Naive thymus-derived CD8-positive, alpha-beta T cell (primary cell): ENCODE measurements at places on chromosomes 2 and 18.

DNA sequence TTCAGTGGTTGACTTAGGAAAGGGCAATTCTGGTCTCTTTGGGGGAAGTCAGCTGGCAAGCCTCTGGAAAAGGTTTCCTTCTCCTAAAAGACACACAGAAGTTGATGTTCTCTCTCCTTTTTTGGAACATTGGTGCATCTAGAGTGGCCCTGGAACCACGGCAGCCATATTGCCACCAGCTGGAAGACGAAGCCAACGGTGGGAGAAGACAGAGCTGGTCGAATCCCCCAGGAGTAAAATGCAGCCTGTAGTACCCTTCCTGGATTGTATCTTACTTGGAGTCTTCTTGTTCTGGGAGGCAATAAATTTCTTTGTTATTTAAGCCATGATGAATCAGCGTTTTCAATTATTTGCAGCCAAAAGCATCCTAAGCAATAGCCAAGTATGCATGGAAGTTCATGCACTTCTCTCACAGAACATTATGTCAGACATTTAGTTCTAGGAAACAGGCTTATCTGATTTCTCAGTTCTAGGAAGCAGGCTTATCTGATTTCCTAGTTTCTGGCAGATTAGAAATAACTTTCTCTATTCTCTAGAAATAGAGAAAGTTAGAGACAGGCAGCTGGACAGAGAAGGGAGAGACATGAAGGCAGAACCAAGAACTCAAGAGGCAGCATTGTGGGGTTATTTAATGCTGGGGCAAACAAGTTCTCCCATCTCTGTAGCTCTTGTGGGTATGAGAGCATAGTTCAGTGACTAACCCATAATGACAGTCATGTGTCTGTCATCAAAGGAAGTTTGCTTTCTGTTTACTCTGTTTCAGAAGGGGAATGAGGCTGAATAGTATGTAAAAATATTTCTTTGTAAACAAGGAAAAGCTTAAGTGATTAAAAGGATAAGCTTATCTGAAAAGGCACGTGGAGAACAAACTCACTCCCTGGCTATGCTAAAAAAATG lies 40.5 kb upstream of the NABP1 start:
- no peak for DNase-seq

DNA sequence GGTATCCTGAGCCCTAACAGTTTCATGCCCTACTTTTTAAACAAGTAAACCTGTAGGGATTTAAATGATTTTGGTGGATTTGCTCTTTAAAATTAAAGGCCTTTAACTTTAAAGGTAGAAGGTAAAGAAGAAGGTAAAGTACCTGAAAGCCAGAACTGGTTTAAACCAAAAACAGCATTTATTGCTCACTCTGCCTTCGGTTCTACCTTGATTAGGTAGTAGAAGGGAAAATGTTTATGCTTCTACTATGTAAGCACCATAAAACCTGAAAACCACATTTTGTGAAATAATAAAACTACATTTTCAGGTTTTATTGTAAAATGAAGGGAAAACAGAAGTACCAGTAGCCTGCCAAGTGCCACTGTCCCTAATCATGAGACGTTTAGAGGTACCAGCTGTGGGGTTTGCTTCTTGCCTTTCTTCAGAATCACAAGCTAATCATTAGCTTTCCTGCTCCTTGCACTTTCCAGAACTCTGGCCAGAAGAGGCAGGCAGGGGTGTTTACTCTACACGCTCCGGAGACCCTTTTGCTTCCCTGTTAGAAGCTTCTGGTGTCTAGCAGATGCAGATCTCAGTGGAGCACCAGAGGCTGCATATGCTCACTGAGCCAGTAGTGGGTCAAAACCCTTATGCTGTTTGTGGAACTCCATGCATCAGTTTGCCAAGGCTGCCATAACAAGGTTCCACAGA lies 33.3 kb downstream of the RPIA start:
- DNase-seq, result no peak

- DNase-seq, result no peak
Measured at GRCh38 chr2:7867867-7868266, 814.0 kb upstream of the ID2 start.

DNA sequence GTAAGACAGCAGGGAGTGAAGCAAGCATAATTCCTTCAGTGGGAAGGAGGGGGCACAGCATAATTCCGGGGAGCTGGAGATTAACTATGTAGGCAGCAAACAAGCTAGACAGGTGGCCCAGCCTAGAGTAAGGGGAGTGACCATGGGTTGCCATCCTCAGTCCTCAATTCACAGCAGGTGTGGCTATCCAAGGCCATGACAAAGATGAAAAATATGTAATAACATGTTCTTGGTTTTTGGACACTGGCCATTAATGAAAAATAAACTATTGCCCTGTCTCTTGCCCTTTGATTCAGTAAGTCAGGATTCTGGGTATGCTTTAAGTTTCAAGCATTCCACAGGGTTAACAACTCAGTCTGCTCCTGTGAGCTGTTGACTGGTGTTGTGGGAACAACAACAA lies 65.0 kb downstream of the CYP1B1 start:
- no peak for DNase-seq

- no peak for DNase-seq
Measured at GRCh38 chr18:49911427-49911826, 98.1 kb upstream of the ACAA2 start.

DNA sequence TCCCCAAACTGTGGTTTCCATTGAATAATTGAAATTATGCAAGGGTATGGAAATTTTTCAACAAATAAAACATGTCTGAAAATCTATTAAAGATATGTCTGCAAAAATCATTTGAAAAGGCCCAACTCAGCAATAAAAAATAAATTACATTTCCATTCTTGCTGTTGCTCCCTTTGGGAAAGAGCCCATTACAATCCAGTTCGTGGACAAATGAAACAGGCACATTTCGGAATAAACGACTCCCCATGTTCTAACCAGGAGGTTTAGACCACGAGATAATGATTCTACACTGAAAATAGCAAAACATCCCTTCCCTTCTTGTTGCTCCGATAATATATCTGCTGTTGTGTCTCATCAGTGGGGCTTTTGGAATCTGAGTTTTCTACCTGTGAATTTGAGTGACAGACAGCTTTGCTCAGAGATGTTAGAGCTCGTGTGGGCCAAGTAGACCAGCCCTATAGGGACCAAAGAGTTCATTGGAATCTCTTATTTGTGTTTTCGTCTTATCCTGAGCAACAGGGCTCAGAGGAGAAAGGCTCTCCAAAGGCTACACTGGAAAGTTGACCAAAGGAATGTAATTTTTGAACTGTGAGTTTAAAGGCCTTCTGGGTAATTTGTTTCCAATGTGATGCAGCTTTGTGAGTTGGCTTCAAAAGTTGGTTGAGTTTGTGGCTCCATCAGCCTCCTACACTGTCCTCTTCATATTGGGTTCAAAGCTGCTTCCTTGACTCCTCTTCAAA lies 119.5 kb downstream of the ACTR3 start:
- no peak for DNase-seq

- DNase-seq, result no peak
Measured at GRCh38 chr2:31558401-31559295, 22.1 kb downstream of the SRD5A2 start.

DNA sequence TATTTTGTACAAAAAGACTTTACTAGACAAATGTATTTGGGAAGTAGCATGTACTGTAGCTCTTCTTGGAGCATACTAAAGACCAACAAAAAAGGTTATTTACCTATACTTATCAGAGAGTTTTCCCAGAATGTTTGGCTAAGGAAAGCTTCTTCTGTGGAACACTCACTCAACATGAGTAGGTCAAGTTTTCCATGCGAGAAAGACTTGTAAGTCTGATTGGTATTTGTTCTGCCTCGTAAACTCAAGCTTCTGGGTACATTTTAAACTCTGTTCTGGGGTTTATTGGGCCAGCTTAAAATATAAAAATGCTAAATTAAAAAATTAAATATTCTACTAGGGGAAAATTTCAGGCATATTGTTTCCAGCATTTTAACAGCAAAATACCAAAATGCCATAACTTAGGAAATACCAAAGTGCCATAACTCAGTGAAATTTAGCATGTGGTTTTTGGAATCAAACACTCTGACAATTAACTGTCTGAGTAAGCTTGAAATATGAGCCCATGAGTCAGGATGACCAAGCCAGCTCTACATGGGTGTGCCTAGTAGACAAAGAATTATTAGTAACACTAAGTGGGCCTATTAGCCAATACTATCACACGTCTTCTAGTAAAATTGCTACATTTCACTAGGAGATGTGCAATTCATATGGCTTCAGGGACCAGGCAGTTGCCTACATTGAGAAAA lies 47.3 kb upstream of the SERPINE2 start:
- no peak for DNase-seq

DNA sequence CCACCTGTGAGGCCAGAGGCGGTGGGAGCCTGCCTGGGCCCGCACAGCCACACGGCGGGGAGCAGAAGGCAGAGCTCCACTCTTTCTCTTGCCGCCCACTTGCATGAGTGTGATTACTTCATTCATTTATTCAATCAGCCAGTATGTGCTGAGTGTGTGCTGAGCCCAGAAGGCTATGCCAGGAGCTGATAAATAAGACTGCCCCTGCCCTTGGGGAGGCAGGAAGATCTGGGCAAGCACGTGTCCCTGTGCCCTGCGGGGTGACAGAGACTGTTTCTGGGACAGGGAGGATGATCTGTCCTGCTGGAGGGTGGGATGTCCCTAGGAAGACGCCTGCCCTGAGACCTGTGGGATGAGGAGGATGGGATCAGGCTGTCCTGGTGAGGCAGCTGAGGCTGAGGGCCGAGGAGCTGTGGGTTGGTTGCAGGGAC lies 250.8 kb downstream of the DYSF start:
- no peak for DNase-seq

DNA sequence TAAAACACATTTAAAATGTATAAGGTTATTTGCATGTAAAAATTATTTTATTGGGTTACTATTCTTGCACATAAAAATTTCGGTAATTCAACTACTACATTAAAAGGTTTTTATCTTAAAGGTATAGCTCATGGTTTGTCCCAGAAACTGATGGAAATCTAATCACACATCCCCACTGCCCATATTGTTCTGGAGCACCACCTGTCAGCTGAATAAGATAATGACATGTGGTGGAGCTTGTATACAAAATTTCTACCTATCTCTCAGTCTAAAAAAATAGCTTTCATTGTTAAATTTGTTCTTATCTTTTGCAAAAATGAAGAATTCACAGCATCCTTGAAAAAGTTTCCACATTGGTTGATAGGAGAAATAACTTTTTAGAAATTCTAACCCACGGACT lies 18.3 kb downstream of the ERBB4 start:
- no peak for DNase-seq

DNA sequence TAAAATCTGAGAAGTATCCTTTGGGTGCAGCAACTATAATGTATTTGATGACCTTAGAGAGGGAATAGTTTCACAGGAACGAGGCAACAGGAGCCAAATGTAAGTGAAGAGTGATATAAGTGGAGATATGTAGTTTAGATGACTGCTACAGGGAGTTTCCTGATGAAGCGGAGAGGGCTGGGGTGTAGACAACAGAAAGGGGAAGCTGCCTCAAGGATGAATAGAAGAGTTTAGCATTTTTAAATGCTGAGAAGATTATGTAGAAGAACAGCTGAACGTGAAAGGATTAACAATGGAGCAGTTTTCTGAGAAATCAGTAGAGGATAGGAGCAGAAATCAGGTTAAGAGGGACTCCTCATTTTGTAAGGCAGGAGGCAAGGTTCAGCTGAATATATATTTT lies 133.3 kb downstream of the LCLAT1 start:
- no peak for DNase-seq

DNA sequence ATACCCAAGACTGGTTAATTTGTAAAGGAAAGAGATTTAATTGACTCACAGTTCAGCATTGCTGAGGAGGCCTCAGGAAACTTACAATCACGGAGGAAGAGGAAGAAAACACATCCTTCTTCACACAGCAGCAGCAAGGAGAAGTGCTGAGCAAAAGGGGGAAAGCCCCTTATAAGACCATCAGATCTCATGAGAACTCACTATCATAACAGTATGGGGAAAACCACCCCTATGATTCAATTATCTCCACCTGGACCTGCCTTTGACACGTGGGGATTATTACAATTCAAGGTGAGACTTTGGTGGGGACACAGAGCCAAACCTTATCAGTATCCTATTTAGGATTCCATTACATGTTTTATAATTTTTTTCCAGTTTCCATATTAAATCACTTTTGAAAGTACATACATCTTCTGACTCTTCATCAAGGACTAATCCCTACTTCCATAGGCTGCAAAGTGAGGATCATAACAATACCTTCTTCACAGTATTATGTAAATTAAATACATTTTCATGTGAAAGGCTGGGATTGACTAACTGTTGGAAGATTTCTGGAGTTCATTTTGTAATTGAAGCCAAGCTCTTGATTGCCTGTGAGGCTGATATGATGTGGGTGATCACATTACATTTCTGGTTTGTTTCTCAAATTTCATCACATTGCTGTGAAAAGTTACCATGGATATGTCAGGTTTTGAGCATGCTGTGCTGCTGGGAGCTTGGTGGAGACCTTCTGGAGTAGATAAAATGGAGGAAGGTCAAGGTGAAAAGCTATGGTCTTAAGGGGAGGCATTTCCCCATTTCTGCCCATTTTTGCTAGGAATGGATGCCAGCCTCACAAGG lies 31.7 kb upstream of the CERS6 start:
- no peak for DNase-seq

DNA sequence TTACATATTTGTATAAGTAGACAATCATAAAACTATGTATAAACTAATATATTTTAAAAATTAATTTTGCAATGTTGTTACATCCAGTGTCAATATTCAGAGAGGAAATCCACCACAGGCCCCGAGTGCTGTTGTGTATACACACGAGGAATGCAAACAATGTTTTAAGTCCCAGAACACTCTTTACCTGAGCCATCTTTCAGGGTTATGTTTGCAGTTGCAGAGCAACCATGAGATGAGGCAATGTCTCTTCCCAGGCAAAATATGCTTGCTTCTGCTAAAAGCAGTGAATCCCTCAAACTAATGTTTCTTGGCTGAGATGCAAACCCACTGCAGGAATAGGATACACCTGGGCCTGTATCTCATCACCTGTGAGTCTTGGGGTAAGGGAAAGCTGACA lies 91.3 kb downstream of the ASXL2 start:
- DNase-seq, result no peak

DNA sequence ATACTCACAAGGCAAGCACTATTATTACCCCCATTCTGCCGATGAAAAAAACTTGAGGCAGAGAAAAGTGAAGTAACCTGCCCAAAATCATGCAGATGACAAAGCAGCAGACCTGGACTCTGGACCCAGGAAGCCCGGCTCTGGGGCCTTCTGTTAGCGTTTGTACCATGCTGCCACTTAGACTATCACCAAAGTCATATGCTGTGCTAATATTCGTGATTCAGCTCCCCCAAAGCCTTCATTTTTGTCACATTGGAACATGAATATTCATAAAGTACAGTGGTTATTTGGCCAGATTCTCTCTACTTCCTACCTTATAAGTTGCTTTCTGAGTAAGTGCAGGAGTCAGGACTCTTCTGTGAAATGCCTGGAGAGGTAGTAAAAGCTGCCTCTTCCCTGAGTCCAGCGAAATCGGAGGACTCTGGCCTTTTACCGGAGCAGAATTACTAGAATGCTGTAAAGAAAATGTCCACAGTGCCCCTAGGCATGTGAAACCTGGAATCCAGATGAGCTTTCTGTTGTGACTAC lies 86.7 kb downstream of the FTCDNL1 start:
- DNase-seq, result no peak
